Skeletal muscle tissue (tissue), 5 donors: ENCODE measurements at places on chromosomes 7 and 10. TPM values are rescaled to one million over a fixed set of nuclear protein-coding genes. Genes with fewer than 3 reads are reported as not detected.

The OR2A42 gene
- under 0.01 TPM for total RNA-seq

The NME8 gene
- not detected for total RNA-seq

The RHOBTB1 gene
- 29.2 TPM for total RNA-seq

The WDR86 gene
- total RNA-seq, result 4.7 TPM

The MEOX2 gene
- 44.9 TPM for total RNA-seq

The HMX2 gene
- total RNA-seq, result not detected

The IRF5 gene
- 2.6 TPM for total RNA-seq

The DYNC1I1 gene
- total RNA-seq, result 1.6 TPM

The SUMF2 gene
- total RNA-seq, result 63.2 TPM

The CYP2E1 gene
- 1.0 TPM for total RNA-seq

The ABCA13 gene
- 0.52 TPM for total RNA-seq

The ZNF727 gene
- total RNA-seq, result under 0.01 TPM

The CDHR1 gene
- under 0.01 TPM for total RNA-seq

The ANKRD30A gene
- not detected for total RNA-seq

The ATOH7 gene
- not detected for total RNA-seq

The ITPRID1 gene
- 0.52 TPM for total RNA-seq

The ZP3 gene
- total RNA-seq, result not detected

The SPDYE5 gene
- total RNA-seq, result not detected

The LEP gene
- total RNA-seq, result under 0.01 TPM

The SMARCD3 gene
- total RNA-seq, result 101 TPM

The DGKI gene
- 1.0 TPM for total RNA-seq

The PKD1L1 gene
- 0.52 TPM for total RNA-seq

The ADGRA1 gene
- under 0.01 TPM for total RNA-seq

The ZEB1 gene
- 67.3 TPM for total RNA-seq

The GDF2 gene
- not detected for total RNA-seq

The NPY4R2 gene
- 0.52 TPM for total RNA-seq

The IDE gene
- total RNA-seq, result 14.1 TPM

The TRIM73 gene
- total RNA-seq, result 2.6 TPM
